ENCODE measurements at places on chromosomes 1 and 21. TPM values are rescaled to one million over a fixed set of nuclear protein-coding genes. Genes with fewer than 3 reads are reported as not detected.

Gene C1orf226
- polyA plus RNA-seq: 1.0 TPM

Gene KRTAP23-1
- polyA plus RNA-seq: not detected

Gene SCP2
- 82.3 TPM for polyA plus RNA-seq

Gene NFASC
- 1.9 TPM for polyA plus RNA-seq

Gene RGS4
- 0.80 TPM for polyA plus RNA-seq

Gene TNFRSF4
- polyA plus RNA-seq: 3.8 TPM

Gene FCGR1A
- polyA plus RNA-seq: 5.5 TPM
